Left forelimb (tissue), 1 donor: ENCODE measurements at places on chromosomes 2 and 18.
A peak's percentile ranks its signal among the peaks of the same experiment; 100 is the strongest.

GRCh38 chr2:167293172-167293781 lies 405.0 kb downstream of the XIRP2 start:
- DNase-seq: no peak

DNA sequence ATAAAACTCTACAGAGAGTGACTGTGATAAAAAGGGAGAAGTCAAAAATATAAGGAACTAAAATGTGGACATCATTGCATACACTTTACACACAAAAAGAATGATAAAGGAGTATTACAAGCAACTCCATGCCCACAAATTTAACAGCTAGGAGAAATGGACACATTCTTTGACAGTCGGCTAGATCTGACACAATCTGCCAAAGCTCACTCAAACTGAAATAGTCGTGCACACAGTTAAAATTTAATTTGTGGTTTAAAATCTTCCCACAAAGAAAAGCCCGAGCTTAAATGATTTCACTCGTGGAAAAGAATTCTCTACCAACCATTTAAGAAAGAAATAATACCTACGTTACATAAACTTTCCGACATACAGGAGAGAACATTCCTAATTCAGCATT lies 132.4 kb downstream of the ZAP70 start:
- no peak for DNase-seq

GRCh38 chr2:63842149-63843061 lies 709 bp downstream of the UGP2 start:
- DNase-seq: no peak

DNA sequence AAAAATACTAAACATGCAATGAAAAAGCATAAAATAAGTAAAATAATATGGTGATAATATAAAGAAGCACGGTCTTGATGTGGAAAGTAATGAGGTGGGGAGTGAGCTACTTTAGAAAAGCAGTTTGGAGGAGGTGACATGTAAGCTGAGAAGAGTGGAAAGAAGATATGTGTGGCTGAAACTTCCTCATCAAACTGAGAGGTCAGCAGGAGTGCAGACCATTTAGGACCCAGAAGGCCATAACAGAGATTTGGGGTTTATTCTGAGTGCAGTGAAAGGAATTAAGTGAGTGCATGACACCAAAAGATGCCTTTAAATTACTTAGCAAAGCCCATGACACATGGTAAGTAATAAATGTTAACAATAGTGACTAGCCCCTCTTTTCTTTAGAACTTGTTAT lies 24.4 kb upstream of the TMEM182 start:
- no peak for DNase-seq

GRCh38 chr2:25941042-25941441 lies 41.3 kb downstream of the KIF3C start:
- no peak for DNase-seq

DNA sequence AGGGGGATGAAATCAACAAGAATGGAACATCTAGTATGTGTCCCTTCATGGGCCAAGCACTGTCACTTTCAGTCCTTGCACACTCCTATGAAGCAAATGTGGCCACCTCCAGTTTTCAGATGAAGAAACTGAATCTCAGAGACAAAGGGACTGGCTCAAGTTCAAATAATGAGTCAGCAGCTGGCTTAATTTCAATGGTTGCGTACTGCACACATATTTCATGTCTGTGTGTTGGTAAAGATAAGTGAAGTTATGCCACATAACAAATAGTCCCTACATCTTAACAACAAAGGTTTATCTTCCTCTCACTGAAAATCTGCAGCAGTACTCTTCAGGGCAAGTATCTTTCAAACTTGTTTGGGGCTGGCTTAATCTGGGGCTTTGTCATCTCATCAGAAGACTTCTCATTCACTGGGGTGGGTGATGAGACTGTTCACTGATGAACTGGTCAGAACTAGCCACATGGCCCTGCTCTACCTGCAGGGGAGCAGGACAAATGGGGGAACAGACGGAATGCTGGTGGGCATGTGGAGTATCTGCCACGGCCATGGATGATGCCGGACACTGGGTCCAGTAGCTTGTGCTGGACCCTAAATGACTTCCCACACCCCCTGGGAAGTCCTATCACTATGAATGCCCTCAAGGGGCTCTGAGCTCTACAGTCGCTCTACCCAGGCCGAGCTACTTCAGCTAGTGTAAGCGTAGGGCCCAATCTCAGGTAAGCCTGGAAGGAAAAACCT lies 263.2 kb downstream of the CYP26B1 start:
- DNase-seq: peak; percentile 41

DNA sequence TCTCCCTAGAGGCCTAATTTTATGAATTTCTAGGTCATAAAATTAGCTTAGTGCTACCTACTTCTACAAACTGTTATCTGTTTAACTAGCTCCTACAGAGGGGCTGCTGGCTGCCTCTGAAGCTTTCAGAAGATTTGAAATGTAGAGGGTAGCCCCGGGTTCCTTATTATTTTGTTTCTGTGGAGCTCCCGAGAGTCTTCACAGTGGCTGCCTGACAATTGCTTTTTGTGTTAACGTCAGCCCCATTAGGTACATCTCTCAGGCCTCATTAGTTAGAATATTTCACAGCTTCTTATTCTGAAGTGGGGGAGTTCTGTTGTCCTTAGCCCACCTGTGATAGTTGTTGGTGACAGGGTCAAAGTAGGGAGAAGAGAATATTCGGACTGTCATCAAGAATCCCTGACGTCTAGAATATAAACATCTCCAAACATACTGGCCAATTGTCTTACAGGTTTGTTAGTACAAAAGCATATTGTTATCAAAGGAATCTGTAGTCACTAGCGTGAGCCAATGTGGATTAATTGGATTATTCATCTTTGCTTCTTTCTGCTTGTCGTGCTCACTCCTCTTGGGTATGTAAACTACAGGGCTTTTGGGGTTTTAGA lies 77.5 kb downstream of the DIS3L2 start:
- no peak for DNase-seq

DNA sequence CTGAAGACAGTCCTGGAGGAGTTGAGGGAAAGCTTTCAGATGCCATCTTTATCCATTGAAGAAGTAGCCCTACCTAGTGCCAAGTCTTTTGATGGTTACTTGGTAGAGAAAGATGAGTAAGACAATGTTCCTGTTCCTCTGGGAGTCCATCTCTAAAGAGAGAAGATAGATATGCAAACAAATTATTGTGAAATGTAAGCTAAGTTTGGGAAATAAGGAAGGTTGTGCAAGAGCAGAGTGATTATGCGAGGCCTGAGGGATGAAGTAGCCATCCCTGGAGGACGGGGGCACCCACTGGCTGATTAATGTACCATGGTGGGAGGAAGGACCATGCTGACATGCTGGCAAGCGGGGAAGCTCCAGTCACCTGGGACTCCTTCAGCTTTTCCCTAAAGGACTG lies 994 bp upstream of the DTNA start:
- DNase-seq: no peak

GRCh38 chr2:184554736-184555135 lies 43.6 kb upstream of the ZNF804A start:
- no peak for DNase-seq

- DNase-seq: peak; percentile 68
These were observed 568 bp downstream of the ARL5A start for GRCh38 chr2:151827564-151828142.

DNA sequence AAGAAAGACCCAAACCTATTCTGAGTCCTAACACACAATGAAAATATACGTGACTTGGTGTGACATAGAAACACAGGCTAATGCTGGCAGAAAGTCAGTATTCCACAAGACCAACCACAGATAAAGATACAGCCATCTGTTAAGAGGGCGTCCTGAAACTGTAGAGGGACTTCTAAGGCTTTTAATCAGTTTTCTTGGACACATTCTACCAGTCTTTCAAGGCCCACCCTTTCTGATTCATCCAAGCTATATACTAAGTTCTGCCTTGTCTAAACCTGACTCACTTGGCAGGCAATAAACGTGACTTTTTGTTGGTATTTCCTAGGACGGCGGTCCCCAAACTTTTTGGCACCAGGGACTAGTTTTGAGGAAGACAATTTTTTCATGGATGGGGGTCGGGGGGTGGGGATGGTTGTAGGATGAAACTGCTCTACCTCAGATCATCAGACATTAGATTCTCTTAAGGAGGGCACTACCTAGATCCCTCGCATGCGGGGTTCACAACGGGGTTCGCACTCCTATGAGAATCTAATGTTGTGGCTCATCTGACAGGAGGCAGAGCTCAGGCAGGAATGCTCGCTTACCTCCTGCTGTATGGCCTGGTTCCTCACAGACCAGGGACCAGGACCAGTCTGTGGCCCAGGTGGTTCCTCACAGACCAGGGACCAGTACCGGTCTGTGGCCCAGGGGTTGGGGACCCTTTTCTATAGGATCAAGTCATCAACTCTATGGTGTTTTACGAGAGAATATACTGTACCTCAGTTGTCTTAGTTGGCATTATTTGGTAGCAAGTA lies 61.4 kb downstream of the SP3 start:
- no peak for DNase-seq

- no peak for DNase-seq
These were observed 340.0 kb upstream of the MEX3C start for GRCh38 chr18:51537487-51537886.

DNA sequence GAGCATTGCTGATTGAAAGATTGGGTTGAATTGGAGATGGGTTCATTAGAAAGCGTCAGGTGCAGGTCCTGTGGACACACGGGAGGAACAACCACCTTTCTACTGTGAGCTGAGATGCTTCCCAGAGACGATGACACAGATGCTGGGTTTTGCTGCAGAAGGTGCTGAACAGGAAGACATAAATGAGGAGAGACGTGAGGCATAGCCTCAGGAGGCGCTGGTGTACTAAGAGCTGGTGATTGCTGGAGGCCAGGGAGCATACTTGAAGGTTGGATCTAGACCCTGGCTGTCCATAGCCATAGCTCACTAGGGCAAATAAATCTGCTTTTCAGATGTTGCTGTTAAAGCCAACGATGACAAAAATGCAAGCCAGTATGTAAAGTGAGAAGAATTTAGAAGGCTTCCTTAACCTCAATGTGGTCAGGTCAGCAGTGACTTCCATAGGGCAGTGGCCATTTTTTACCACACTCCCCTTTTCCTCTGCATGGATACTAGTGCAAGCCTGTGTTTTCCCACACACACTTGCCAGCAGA lies 153.7 kb downstream of the SOX11 start:
- no peak for DNase-seq

DNA sequence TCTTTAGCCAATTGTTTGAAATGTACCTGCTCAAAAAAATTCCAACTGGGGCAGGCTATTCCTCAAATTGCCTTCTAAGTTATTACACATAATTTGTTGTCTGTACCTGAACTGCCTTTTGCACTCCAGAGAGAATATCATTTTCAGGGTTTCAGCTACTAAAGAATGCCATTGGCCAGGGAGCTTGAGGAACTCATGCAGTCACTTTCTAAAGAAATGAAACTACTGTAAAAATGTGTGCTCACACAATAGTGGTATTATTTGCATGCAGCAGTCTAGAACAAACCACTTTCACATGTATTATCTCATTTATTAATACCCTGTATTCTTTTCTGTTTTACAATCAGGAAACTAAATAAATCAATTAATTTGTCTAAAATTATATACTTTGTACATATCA lies 152.2 kb downstream of the PID1 start:
- DNase-seq: no peak

DNA sequence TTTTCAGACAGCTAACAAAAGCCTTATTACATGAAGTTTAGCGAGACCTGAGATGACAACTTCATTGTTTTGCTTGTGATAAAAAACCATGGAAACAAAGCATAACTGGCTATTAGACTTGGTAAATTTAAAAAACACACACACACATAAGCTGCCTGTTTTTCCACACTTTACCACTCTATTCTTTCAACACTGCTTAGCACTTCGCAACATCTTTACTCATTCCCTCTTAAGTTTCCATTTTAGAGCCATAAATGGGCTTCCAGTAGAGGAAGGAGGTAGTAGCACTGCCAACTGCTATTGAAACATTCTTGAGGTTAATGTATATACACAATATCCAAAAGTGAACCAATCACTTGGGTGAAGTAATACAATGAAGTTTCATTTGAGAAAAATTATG lies 54.1 kb downstream of the BAZ2B start:
- DNase-seq: no peak

DNA sequence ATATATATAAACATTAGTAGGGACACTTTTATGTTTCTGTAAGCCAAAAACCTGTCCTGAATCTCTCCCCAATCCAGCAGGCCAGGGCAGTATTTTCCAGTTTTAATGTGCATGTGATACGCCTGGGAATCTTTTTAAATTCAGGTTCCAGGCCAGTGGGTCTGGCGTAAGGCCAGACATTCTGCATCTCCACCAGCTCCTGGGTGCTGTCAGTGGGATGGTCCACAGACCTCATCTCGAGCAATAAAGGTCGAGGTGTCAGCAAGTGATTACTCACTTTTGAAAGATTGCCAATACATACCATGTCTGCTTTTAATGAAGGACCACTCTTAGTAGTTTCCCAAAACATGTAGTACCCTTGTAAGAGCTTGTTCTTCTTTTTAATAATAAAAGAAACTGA lies 189.9 kb upstream of the SH3BP4 start:
- DNase-seq: no peak

GRCh38 chr18:7082671-7083070 lies 34.9 kb downstream of the LAMA1 start:
- DNase-seq: no peak

DNA sequence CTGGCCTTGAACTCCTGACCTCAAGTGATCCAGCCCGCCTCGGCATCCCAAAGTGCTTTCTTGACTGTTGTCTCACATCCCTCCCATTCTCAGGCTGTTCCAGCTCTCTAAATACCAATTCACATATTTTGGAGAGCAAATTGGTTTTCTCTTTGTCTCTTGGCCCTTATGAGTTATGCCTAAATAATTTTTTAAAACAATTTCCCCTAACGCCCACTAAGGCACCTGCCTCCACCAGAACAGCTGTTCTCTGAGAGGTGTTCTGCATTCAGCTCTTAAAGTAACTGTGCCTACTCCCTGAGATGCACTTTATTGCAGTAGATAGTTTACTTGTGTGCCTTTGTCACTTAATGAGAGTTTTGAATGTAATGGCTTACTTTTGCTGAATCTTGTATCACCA lies 6.9 kb downstream of the CCDC195 start:
- no peak for DNase-seq

DNA sequence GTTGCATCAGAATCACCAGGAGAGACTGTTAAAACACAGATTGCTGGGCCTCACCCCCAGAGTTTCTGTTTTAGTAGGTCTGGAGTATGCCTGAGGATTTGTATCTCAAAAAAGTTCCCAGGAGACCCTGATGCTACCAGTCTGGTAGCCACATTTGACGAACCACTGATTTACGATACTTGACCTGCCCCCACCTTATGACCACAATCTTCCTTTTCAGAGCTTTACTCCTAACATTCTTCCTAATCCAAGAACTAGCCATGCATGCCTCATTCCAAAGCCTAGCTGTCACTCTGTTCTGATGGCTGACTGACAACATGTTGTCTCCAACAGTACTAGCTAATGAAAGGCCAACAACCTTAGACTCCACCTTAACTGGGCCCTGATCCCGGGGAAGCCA lies 191.4 kb downstream of the MBD2 start:
- DNase-seq: no peak

- no peak for DNase-seq
These were observed 392.9 kb upstream of the CELF4 start for GRCh38 chr18:37958499-37958898.
